ENCODE measurements at places on chromosomes 6 and 20. TPM values are rescaled to one million over a fixed set of nuclear protein-coding genes. Genes with fewer than 3 reads are reported as not detected.

The ZFP57 gene
- 1.1 TPM for total RNA-seq

The EYA2 gene
- total RNA-seq = 2.6 TPM

The GPR31 gene
- 0.16 TPM for total RNA-seq

The SLCO4A1 gene
- total RNA-seq = 80.3 TPM

GRCh38 chr6:107144014-107144413 lies 28.7 kb upstream of the BEND3 start:
- H3K27ac ChIP-seq = no peak overlapping the region
- no peak overlapping the region for H3K4me3 ChIP-seq
- no peak for DNase-seq
- no peaks in the 10 kb centered on the region for H3K4me1 ChIP-seq
- H3K36me3 ChIP-seq = no peaks in the 10 kb centered on the region
- H3K27me3 ChIP-seq = no peaks in the 10 kb centered on the region

DNA sequence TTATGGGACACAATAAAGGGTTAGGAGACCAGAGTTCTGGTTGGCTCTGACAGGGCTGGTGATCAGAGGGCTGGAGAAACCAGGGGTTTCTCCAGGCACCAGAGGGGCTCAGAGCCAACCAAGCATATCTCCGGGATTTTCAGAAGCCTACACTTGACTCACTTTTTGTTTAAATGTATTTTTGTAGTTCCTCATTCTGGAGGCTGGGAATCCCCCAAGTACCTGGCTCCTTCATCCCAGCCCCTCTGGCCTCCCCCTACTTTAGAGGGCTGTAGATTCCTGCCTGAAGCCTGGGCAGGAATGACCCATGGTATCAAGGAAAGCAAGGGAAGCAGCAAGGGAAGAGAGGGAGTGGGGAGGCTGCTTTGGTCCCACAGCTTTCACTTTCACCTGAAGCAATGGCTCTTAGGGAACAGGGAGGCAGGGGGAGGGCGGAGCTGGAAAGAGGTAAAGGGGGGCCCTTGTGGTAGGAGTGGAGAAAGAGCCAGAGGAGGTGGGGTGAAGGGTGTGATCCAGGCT lies 973 bp downstream of the CD40 start:
- H3K36me3 ChIP-seq = no peaks in the 10 kb centered on the region
- no peak for DNase-seq
- no peaks in the 10 kb centered on the region for H3K27me3 ChIP-seq
- no peaks in the 10 kb centered on the region for H3K4me1 ChIP-seq

- peaks cover 7% of the 10 kb centered on the region for H3K4me1 ChIP-seq
- H3K4me3 ChIP-seq = peak overlapping the region; percentile 50
- H3K27me3 ChIP-seq = no peaks in the 10 kb centered on the region
- peak; percentile 50 for DNase-seq
Measured at GRCh38 chr6:165556116-165556843, 106.8 kb downstream of the PDE10A start.
